DMS 273 treated with DMSO at 0.1 percent for 48 hours (cell line): ENCODE measurements at places on chromosomes 2 and 18.

GRCh38 chr2:69509011-69509749 lies 71.9 kb upstream of the NFU1 start:
- DNase-seq, result no peak

DNA sequence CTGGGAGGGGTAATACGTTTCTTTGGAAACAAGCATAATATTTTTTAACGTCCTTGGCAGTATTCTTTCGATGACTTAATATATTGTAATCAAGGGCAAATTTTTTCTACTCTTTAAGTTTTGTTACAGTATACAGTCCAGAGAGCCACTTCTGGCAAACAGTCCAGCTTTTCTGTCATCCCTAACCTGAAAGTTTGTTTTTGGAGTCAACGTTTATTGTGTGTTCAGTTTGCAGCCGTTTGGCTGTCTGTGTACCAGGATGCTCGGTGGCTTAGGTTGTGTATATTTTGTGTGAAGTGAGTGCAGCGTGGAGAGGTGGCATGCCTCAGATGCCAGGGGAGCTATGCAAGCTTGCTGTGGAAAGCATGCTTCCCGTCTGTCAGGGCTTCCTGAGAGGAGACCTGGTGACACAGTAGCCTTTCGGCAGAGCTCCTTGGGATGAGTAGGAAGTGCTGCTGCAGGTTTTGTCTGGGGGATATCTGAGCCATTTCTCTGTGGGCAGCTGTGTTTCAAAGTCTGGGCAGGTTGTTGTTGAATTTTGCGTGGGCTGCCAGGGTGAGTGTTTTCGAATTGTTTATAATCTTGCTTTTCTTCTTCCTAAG lies 14.7 kb downstream of the MAP3K20 start:
- DNase-seq, result no peak

GRCh38 chr2:220455351-220455990 lies 828.0 kb downstream of the SLC4A3 start:
- no peak for DNase-seq

GRCh38 chr2:221517696-221518151 lies 54.4 kb downstream of the EPHA4 start:
- DNase-seq, result no peak

DNA sequence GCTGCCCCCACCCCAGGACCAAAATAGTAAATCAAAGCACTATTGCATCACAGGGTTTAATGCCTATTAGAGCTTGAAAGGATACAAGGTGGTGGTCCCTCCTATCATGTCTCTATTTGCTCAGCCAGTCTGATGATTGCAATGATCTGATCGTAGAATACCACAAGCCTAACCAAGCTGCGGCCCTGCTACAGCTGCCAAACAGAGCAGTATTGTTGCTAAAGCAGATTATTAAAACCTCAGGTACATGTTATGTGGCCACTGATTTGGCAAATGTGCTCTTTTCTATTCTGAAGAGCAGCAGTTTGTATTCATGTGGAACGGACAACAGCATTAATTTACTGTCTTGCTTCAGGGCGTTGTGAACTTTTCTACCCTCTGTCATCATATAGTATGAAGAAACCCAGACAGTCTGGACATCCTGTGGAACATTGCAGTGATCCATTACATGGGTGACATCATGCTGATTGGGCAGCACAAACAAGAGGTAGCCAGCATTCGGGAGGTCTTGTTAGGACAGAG lies 8.4 kb upstream of the VAPA start:
- no peak for DNase-seq

DNA sequence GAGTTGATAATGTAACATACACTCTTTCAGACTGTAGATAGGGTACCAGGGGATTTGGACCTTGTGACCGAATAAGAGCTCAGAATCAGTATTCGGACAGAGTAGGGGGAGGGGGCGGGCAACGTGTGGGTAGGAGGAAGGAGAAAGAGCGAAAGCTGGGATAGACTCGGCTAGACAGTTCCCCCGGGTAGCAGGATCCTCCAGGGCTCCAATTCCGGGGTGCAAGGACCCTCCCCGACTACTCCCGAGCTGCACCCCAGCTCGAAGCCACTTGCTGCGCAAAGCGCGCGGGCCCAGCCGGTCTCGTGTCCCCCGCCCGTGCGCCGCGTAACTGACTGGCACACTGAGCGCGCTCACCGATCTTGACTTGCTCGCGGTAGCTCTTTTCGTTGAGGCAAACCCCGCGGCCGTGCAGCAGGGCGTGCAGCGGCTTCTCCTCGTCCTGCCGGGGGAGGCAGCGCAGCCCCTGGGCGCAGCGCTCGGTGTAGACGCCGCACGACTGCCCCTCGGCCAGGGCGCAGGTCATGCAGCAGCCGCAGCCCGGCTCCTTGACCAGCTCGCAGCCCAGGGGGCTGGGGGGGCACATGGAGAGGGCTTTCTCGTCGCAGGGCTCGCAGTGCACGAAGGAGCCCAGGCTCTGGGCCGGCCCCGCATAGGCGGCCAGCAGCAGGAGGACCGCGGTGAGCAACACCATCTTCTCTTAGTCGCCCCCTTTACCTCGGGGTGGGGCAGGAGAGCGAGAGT lies 1.1 kb downstream of the IGFBP5 start:
- DNase-seq, result peak; percentile 47

DNA sequence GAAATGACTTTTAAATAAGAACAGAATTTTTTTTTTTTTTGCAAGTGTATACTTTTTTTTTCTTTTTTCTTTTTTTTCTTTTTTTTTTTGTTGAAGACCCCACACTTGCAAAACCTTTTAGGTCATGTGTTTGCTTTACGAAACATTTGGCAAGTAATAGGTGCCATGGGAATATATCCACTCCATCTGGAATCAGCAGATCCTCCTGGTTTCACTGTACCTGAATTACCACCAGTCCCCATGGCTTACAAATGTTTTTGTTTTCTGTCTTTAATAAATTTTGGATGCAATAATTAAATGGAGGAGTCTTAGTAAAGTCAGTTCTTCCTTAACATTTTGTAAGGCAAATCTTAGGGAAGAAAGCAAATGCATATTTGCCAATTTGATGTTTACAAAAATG lies 559.7 kb upstream of the ZEB2 start:
- peak; percentile 55 for DNase-seq

- no peak for DNase-seq
These were observed 147.9 kb downstream of the B3GNT2 start for GRCh38 chr2:62343636-62344337.

- DNase-seq, result no peak
These were observed 20.7 kb downstream of the RBM44 start for GRCh38 chr2:237819231-237819630.

- no peak for DNase-seq
These were observed 4.2 kb downstream of the ERMN start for GRCh38 chr2:157321466-157321865.

- DNase-seq, result no peak
These were observed 27.7 kb downstream of the IMPA2 start for GRCh38 chr18:12008842-12009580.

GRCh38 chr2:96159084-96159830 lies 14.0 kb upstream of the DUSP2 start:
- DNase-seq, result no peak

GRCh38 chr18:8702668-8703067 lies 2.7 kb upstream of the MTCL1 start:
- no peak for DNase-seq

DNA sequence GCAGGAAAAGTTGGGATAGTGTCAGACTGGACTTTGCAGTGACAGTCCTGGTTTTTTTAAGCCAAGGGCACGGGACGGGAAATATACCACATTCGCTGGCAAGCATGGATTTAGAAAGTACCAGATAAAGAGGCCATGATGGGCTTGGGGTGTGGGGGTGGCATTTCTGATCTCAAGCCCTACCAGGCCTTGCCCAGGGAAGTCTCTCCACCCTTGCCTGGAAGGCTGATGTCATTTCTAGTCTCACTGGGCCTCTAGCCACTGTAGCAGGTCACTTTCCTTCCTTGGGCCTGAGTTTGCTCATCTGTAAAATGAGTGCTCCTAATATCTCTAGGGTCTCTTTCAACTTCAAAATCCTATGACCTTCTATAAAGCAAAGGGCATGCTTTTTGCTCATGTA lies 1.8 kb downstream of the ZBTB7C start:
- no peak for DNase-seq

DNA sequence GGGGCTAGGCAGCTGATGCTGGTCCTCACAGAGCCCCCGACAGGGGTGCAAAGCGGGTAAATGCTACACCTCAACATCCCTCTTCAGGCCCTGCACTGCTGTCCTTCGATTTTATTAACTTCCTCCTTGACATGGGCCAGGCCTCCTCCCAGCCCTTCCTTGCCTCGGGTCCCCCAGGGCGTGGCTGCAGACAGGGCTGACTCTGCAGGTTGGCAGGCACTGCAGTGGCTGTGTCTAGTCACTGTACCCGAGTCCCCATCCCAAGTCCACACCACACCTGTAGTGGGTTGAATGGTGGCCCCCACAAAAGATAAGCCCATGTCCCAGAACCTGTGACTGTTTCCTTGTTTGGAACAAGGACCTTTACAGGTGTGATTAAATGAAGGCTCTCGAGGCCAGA lies 140.2 kb downstream of the TWIST2 start:
- no peak for DNase-seq

GRCh38 chr2:14675489-14675888 lies 43.0 kb downstream of the LRATD1 start:
- no peak for DNase-seq

DNA sequence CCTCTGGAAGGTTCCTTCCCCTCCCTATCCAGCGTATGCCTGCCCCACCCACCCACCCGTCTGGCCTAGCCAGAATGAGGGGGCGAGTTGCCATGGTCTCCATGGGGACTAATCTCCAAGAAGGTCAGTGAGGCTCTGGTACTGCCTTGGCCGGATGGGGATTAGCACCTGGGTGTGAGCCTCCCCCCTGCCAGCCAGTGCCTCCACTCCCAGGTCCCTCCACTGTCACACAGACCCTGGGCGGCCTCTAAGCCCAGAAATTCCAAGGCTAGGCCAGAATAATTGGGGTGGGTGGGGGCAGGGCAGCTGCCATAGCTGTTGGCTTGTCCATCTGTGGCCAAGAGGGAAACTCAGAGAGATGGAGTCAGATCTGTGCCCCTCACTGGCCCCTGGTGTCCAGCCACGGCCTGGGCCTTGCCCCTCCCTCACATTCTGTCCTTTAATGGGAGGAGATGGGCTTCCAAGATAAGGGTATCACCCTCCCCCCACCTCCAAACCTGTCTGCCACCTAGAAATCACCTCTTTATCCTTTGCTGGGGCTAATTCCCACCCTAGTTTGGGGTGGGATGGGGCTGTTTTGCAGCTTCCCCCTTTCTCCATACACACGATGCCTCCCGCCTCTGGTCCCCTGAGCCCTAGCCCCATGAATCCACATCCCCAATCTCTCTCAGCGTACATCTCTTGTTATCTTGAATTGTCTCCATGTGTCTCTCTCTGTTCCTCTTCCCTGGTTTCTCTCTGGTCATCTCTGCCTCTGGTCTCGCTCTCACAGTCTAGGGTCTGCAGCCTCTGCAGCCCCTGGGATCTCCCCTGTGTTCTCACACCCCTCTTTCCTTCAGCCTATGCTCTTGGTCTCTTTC lies 6.0 kb upstream of the CRYBA2 start:
- no peak for DNase-seq

- DNase-seq, result no peak
These were observed 48.7 kb downstream of the ST3GAL5 start for GRCh38 chr2:85840091-85840490.

DNA sequence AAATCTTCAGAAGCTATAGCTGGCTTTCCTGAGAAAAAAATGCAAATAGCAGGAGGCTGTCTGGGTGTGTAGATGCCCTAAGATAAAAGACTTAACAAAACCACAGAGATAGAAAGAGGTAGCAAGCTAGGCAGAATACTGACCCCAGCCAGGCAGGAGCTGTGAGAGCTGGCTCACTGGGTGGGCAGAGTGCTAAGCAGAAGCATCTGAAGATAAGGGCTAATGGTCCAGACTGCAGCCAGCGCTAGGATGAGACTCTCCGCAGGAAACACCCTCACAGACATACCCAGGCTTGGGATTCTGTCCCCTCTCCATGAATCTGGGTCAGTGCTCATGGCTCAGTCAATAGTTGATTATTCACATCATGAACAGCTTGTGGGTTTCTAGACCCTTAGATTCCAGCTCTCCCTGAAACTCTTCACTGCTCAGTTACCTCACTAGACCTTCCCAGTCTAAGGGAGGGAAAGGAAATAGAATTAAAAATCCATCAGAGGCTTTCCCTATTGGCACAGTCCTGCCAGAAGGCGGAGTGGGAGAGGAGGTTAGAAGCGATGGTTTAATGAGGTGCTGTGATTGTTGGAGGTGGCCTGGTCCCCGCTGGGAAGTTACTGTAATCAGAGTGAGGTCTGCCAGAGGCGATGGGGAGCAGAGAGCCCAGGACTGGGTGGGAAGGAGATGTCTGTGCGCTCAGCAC lies 21.4 kb upstream of the CCBE1 start:
- no peak for DNase-seq

DNA sequence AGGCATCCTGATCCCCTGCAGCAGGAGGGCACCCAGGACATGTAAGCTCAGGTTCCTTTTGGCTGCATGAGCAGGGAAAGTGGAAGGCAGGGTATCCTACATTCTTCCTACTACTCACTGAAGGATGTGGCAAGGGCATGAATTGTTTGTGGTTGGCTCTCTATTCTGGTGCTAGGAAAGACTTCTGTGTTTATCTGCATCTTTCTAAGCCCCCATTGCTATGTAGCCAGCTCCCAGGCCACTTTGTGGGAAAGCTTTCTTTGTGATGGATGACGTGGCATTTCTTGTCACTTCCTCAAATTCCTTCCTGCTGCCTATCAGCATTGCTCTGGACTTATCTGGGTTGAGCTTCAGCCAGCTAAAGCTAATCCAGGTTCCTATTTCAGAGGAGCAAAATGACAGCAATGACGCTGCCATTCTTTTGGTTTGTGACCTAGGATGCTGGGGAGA lies 46.2 kb downstream of the MEIS1 start:
- no peak for DNase-seq
